ENCODE measurements at places on chromosomes 2 and 18.

DNA sequence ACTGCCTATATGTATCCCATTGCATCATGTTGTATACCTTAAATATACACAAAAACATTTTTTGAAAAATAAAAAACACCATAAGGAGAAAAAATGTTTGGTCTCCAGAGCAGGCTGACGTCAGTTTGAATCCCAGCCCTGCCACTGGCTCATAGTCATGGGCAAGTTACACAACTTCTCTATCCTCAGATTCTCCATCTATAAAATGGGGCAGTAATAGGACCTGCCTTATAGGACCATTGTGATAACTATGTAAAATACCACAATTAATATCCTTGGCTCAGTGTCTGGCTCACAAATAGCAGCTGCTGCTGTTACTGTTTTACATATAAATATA is 135.6 kb downstream of the SMAD7 start:
- no peak for DNase-seq

DNA sequence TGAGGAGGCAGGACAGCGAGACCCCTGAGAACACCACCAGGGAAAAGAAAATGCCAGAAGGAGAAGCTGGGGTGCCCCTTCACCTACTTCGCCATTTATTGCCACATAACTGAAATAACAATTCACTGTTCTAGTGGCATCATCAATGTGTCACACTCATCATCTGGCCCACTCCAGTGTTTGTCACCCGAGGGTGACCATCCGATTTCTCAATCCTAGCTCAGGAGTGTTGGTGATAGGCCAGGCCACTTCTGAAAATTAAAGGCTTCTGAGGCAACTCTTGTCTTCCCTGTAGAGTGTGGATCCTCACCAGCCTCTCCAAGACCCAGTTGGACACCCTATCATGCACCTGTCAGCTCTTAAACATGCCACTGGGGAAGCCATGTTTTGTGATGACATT is 62.9 kb upstream of the BZW1 start:
- no peak for DNase-seq

DNA sequence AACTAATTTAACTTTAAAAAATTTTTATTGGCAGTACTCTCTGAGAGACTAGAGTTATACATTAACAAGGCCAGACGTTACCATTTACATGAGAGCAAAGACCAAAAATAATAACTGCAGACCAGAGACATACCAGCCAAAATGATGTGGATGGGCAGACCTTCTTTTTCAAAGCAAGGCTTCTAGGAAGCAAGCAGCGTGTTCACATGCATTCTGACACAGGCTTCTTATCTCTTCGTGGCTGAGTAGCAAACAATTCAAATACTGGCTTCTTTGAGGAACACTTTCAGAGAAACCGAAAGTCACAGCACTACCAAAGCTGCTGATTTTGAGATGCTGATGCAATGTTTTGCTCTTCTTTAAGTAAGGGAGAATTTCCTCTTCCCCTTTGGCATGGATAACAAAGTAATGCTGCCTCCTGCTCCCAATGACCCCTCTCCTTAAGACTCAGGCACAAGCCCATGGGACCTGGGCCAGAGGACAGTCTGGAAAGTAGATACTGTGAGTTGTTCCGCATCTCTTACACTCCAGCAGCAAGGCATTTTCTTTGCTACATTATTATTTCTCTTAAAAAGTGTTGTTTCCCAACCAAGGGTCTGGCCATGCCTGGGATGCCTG is 181.9 kb downstream of the MREG start:
- peak; percentile 59 for DNase-seq

GRCh38 chr2:16409006-16409390 is 256.6 kb downstream of the CYRIA start:
- DNase-seq: no peak

GRCh38 chr2:143856978-143857377 is 662.9 kb downstream of the ZEB2 start:
- DNase-seq: no peak

DNA sequence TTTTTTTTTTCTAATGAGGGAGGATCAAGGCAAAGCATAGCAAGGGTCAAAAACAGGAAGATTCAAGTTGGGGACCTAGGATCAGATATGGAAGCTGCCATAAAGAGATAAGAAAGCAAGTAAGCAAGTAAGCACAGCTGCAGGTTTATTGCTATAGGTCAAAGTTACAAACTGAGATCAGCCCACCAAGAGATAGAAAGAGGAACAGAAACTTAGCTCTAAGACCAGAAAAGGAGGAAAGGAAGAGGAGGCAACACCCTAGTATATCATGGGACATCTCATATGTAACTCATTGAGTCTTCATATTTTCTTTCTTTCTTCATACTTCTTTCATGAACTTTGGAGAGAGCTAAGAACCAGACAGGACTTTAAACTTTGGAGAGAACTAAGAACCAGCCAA is 295.9 kb upstream of the CRIM1 start:
- no peak for DNase-seq

DNA sequence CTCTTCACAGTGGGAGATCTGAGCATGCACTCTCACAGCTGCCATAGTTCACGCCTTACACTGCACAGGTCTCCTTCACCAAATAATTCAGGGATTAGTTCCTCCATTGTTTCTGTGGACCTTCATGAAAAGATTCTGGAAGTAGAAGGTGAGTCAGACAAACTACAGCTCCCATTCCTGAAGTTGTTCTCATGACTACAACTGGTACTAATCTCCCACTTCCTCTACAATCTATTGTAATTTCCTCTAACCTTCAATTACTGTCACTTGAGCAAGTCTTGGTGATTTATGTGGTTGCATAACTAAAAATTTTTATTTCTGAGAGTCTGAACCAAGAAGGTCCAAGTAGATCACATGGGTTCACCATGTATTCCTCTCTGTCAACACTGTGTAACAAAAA is 128.7 kb downstream of the XIRP2 start:
- no peak for DNase-seq

DNA sequence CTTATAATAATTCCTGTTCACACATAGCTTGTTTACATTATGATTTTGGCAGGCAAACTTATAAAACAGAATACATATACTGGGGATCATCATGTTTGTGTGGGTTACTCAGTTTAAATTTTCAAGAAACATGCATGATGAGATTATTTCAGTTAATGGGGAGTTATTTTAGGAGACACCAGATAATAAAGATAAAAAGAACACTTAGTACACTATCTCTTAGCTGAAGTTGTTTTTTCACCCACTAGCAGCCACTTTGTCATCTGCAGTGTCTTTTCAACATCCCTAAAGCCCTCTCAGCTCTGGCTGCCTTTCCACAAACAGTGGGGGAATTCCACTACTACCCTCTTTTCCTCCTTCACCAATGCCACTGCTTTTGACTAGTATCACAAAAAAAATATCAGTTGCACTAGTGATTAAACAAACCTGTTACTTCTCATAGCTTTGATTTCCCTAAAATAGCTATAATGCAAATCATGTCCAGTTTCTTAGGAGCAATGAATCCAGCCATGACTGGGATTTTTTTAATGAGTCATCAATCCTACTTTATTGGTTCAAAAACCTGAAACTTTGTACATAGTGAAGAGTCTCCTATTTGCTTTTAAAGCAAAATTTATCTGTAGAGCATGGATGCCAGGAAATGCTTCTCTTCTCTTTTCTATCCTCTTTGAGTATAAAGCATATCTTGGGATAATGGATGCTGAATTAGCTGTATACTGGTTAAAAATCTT is 156.7 kb upstream of the TFPI start:
- DNase-seq: no peak

GRCh38 chr2:210663631-210664089 is 107.3 kb downstream of the CPS1 start:
- no peak for DNase-seq

DNA sequence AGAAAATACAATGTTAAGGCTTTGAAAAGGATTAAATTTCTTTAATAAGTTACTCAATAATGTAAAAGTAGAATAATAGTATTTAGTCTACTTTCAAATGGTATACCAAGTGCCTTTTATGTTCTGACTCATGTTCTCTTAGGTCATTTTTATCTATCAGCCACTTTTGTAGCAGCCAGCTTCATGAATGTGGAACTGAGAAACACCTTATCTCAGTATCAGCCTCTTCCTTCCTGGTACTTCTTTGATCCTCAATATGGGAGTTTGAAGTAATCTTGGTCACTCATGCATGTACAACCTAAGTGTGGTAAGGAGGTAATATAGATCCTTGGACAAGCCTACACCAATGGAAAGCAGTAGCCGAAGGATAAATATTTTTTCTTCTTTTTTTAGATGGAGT is 180.4 kb upstream of the NRXN1 start:
- DNase-seq: no peak

DNA sequence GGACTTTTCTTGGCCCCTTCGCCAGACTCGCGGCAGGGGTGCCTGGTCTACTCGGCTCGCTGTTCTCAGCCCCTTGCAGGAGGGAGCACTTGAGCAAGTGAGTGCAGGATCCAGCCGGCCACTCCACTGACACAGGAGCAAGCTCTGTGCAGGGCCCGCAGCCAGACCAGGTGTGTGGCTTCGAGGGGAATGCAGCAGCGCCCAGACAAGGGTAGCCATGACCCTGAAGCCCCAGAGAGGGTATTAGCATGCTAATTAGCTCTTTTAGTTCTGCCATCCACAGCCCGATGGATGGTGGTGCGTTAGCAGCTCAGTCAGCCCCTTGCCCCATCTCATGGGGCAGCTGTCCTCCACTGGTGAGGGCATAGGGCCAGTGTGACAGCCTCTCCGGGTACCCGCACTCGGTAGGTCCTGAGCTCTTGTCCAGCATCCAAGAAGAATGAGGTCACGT is 103.2 kb upstream of the HS6ST1 start:
- no peak for DNase-seq

DNA sequence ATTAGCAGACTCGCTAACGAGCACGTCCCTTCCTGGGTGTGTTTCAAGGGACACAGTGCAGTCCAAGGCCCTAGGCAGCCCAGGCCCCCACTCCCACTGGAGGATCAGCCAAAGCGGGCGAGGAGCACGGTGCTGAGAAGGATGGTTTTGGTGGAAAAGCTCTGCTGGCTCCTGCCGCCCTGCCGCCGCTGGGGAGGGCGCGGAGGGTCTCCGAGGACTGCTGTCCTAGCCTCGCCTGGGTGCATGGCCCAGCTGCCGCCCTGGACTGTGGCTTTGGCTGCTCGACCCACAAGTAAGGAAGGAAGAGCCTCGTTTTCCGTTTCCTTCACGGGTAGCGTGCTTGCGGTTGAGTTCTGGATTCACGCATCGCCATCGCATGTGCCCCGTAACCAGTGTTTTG is 79.9 kb downstream of the MTCL1 start:
- DNase-seq: no peak

DNA sequence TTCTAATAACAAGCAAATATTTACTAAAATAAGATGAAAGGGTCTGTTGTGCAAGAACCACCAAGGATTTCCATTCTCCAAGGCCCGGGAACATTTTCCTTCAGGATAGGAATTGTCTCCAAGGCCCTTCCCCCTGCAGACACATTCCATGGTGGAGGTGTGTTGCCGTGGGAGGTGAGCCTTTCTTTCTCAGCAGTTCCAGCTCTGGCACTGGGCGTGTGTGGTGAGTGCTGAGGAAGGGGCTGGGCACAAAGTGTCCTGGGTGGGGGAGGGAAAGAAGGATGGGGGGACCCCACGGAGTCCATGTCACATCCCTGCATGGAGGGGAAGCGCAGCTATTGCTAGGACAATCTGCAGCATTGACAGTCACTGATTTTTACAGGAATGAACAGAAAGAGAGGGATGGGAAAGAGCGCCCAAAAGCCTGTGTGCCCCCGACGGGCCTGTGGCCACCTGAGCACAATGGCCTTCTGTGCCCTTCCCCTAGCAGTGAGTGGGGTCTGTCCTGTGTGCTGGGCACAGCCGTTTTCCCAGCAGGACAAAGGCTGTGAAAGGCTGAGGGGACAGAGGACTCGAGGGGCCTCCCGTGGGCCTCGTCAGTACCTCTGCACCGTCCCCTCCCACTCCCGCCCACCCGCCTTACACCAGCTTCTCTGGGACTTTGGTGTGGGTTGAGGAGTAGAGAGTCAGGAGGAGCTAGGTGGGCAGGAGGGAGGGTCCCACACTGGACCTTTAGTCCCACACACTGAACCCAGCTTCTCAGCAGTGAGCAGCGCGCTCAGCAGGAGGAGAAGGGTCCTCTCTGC is 79.8 kb downstream of the PTGR3 start:
- DNase-seq: no peak

- DNase-seq: no peak
These were observed 384.1 kb downstream of the ERBB4 start for GRCh38 chr2:212154477-212154878.

- no peak for DNase-seq
These were observed 48.2 kb upstream of the CCDC141 start for GRCh38 chr2:179098080-179098689.

- no peak for DNase-seq
These were observed 21.2 kb upstream of the CHRNA1 start for GRCh38 chr2:174785481-174785880.

DNA sequence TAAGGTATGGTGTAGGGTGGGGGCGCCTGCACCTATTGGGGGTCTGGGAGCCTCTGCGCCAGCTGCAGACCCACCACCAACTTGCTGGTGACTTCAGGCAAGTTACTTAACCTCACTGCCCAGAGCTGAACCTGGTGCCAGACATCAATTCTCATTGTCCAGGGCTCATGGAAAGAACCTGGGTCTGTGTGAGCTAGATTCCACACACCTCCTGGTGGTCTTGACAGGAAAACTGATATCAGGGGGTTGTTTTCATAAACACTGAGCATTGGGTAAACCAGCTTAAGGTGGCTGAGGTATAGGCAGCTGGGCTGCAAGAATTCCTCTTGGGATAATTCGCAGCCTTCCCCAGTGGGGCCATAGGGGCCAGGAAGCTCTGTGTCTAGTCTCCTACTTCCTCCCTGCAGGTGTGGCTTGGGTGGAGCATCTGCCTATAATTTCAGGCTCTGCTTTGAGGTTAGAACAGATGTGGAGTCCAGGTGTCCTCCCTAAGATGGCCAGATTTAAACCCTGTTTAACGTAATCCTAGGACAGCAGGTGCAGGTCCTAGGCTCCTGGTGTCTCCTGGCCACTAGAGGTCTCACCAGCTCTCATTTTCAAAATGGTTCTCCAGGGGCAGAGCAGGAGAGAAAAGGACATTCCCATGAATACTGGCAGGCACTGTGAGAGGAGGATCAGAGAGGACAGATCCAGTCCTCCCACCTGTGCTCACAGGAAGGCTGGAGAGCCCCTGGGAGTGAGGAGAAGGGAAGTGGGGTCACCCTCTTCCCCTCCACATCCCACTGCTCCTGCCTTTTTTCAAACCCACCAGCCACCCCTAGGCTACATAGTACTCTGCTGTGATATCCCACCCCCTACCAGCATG is 100.4 kb upstream of the SMAD2 start:
- DNase-seq: peak; percentile 68

- no peak for DNase-seq
These were observed 207.5 kb downstream of the STK39 start for GRCh38 chr2:168039881-168040280.

DNA sequence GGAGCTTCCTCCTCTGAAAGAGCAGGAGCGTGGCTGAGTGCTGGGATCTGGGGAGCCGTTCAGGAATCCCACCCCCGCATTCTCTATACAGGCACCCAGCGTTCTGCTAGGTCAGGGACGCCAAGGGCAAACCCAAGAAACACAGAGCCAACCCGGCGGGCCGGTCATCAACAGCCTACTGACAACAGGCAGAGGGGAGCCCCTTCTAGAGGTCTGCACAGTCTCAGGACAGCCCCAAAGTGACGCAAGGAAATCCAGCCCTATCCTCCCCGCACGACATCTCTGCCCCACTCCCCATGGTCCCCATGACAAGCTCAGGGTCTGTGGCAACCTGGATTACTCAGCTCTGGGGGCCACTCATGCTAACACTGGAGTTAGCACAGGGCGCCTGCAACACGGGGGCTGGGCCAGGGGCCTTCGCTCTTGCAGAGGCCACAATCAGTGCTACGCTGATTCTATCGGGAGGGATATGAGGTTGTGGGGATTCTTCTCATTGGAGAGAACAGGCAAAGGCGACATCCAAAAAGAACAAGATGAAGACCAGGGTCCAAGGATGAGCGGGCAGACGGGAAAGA is 81.6 kb downstream of the PXDN start:
- DNase-seq: no peak

GRCh38 chr2:197052356-197052755 is 125.8 kb upstream of the PGAP1 start:
- DNase-seq: no peak

Measured in activated CD4-positive, alpha-beta T cell treated with anti-CD3 and anti-CD28 coated beads, Interleukin-2, amount 10 ng/mL, durations not matched to agents 24 days and 14 days (primary cell).